Left lung (tissue), 14 donors: ENCODE measurements at places on chromosomes 5 and 9. TPM values are rescaled to one million over a fixed set of nuclear protein-coding genes. Genes with fewer than 3 reads are reported as not detected.
A peak's percentile ranks its signal among the peaks of the same experiment; 100 is the strongest.

GRCh38 chr5:860506-861150 is 9.8 kb upstream of the ZDHHC11 start:
- H3K36me3 ChIP-seq: no peaks in the 10 kb centered on the region
- no peaks in the 10 kb centered on the region for H3K4me1 ChIP-seq
- H3K4me3 ChIP-seq: no peak overlapping the region
- no peak overlapping the region for H3K27ac ChIP-seq
- H3K27me3 ChIP-seq: no peaks in the 10 kb centered on the region

Gene SPINK1
- polyA plus RNA-seq: 1.4 TPM

DNA sequence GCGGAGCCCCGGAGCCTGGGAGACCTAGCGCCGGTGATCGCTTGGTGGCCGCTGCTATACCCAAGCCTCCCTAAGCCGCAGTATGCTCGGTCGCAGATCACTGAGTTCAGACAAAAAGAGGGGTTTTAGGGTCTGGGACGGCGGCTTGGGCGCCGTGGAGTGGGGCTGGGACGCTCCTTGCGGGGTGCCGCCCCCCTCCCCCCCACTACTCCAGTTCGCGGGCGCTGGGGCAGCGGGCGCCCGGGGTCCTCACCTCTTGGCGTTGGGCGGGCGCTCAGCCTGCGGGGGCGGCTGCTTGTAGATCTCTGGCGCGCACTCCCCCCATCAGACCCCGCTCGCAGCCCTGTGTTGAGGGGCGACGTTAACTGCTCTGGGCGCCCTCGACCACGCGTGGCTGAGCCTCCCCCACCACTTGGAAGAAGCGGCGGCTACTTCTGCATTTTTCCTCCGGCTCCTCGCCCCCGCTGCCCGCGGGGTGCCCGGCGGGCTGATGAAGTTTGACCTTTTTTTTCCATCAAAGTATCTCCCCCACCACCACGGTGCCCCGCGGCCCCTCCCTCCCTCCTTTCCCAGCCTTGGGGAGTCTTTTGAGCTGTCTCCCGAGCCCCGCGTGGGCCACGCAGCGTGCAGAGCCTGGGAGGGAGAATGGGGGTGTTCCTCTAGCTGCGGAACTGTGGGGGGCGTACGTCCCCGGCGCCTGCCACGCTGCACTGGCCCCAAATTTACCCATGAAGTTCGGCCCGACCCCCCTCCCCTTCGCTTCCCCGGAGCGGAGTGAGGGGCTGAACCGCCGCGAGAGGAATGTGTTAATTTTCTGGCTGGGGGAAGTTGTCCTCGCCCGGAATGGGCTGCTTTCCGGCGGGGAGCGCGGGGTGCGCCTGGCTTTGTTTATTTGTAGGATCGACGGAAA is 1.2 kb downstream of the CXXC5 start:
- peak overlapping the region; percentile 87 for H3K27ac ChIP-seq
- peak overlapping the region; percentile 92 for H3K4me3 ChIP-seq
- peaks cover 72% of the 10 kb centered on the region for H3K4me1 ChIP-seq
- no peak for DNase-seq
- no peaks in the 10 kb centered on the region for H3K36me3 ChIP-seq

GRCh38 chr5:107979900-107980299 is 309.2 kb upstream of the EFNA5 start:
- no peaks in the 10 kb centered on the region for H3K4me1 ChIP-seq
- H3K27ac ChIP-seq: no peak overlapping the region
- no peaks in the 10 kb centered on the region for H3K36me3 ChIP-seq
- no peaks in the 10 kb centered on the region for H3K27me3 ChIP-seq
- no peak overlapping the region for H3K4me3 ChIP-seq

GRCh38 chr5:41772785-41773442 is 97.3 kb downstream of the OXCT1 start:
- H3K4me3 ChIP-seq: no peak overlapping the region
- H3K27me3 ChIP-seq: no peaks in the 10 kb centered on the region
- no peaks in the 10 kb centered on the region for H3K4me1 ChIP-seq
- DNase-seq: no peak
- H3K36me3 ChIP-seq: no peaks in the 10 kb centered on the region
- H3K27ac ChIP-seq: no peak overlapping the region

DNA sequence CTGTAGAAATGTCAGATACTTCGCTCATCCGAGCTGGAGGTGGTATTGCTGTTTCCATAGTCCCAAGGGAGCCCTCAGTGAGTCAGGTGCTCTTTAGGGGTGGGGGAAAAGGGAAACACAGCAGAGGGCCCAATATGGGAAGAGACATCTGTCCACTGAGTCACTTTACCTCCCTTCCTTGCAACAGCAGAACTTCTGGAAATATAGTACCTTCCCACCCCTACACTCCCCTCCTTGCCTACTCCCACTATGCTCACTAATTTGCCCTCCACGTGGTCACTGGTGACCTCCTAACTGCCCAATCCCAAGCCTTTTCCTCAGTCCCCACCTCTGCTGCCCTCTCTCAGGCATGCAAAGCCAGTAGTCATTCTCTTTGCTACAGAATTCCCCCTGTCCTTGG is 1.9 kb downstream of the HK3 start:
- DNase-seq: no peak
- no peaks in the 10 kb centered on the region for H3K27me3 ChIP-seq
- peak overlapping the region; percentile 90 for H3K27ac ChIP-seq
- peak overlapping the region; percentile 53 for H3K4me3 ChIP-seq
- H3K36me3 ChIP-seq: no peaks in the 10 kb centered on the region
